Regular cardiac myocyte (primary cell): ENCODE measurements at places on chromosomes 2 and 18. TPM values are rescaled to one million over a fixed set of nuclear protein-coding genes. Genes with fewer than 3 reads are reported as not detected.

The STON1 gene
- total RNA-seq: 3.6 and 20.0 TPM in 2 replicates

The YWHAQ gene
- 206 and 224 TPM in 2 replicates for total RNA-seq

The MITD1 gene
- 18.8 and 19.4 TPM in 2 replicates for total RNA-seq

The ZNF397 gene
- 10.5 and 17.5 TPM in 2 replicates for total RNA-seq

The MATN3 gene
- total RNA-seq: 0.28 and 0.58 TPM in 2 replicates

The SCYGR4 gene
- total RNA-seq: not detected in 2 replicates

The HOXD13 gene
- total RNA-seq: not detected in 2 replicates

The MBD2 gene
- 23.1 and 23.4 TPM in 2 replicates for total RNA-seq

The BMP10 gene
- total RNA-seq: not detected in 2 replicates

The CREG2 gene
- 0.38 and 1.1 TPM in 2 replicates for total RNA-seq

The CNNM3 gene
- 6.1 and 8.2 TPM in 2 replicates for total RNA-seq

The NR4A2 gene
- 0.58 and 0.85 TPM in 2 replicates for total RNA-seq

The CHST10 gene
- 5.9 and 8.6 TPM in 2 replicates for total RNA-seq

The SFT2D3 gene
- total RNA-seq: 4.4 and 5.6 TPM in 2 replicates

The FKBP7 gene
- 40.6 and 68.8 TPM in 2 replicates for total RNA-seq

The TTC21B gene
- total RNA-seq: 33.7 and 34.7 TPM in 2 replicates

The ASB18 gene
- total RNA-seq: not detected in 2 replicates

The CD226 gene
- under 0.01 TPM in 2 replicates for total RNA-seq

The NT5DC4 gene
- not detected in 2 replicates for total RNA-seq

The ALKAL2 gene
- total RNA-seq: under 0.01 TPM in 1 of 2 replicates, not detected in the other

The RBKS gene
- total RNA-seq: 1.5 and 2.3 TPM in 2 replicates

The CCDC74A gene
- 5.0 and 15.2 TPM in 2 replicates for total RNA-seq

The EIPR1 gene
- 28.2 and 45.4 TPM in 2 replicates for total RNA-seq

The FLACC1 gene
- 0.38 and 1.4 TPM in 2 replicates for total RNA-seq

The RIOK3 gene
- total RNA-seq: 44.1 and 83.7 TPM in 2 replicates

The AMER3 gene
- total RNA-seq: not detected in 2 replicates

The TCF23 gene
- total RNA-seq: not detected in 2 replicates

The ERBB4 gene
- total RNA-seq: 0.28 and 0.77 TPM in 2 replicates

The KCNG2 gene
- total RNA-seq: 0.19 and 1.1 TPM in 2 replicates

The FNDC4 gene
- total RNA-seq: 21.7 and 24.5 TPM in 2 replicates

The PROM2 gene
- total RNA-seq: under 0.01 and 0.28 TPM in 2 replicates

The MYO3B gene
- under 0.01 and 0.28 TPM in 2 replicates for total RNA-seq

The REG1B gene
- total RNA-seq: not detected in 2 replicates

The VSNL1 gene
- 0.38 and 0.85 TPM in 2 replicates for total RNA-seq

The BCL2L11 gene
- total RNA-seq: 0.77 and 1.1 TPM in 2 replicates

The SERPINB11 gene
- total RNA-seq: not detected in 2 replicates

The CD302 gene
- 1.9 and 5.4 TPM in 2 replicates for total RNA-seq

The ZNF396 gene
- 1.3 and 2.0 TPM in 2 replicates for total RNA-seq

The FAM117B gene
- 0.77 and 2.5 TPM in 2 replicates for total RNA-seq

The MOGAT1 gene
- total RNA-seq: not detected in 2 replicates

The NGEF gene
- 0.28 and 1.9 TPM in 2 replicates for total RNA-seq

The DTNB gene
- 3.4 and 4.0 TPM in 2 replicates for total RNA-seq

The ZNF804A gene
- under 0.01 and 0.38 TPM in 2 replicates for total RNA-seq

The RAB6C gene
- under 0.01 TPM in 1 of 2 replicates, not detected in the other for total RNA-seq

The ACKR3 gene
- total RNA-seq: 0.58 and 5.4 TPM in 2 replicates

The CDK5R2 gene
- not detected in 2 replicates for total RNA-seq

The GREB1L gene
- total RNA-seq: 0.56 and 0.96 TPM in 2 replicates
